ENCODE measurements at places on chromosomes 1 and 21.

- DNase-seq, result no peak
Measured at GRCh38 chr1:29256979-29257804, 20.9 kb downstream of the PTPRU start.

DNA sequence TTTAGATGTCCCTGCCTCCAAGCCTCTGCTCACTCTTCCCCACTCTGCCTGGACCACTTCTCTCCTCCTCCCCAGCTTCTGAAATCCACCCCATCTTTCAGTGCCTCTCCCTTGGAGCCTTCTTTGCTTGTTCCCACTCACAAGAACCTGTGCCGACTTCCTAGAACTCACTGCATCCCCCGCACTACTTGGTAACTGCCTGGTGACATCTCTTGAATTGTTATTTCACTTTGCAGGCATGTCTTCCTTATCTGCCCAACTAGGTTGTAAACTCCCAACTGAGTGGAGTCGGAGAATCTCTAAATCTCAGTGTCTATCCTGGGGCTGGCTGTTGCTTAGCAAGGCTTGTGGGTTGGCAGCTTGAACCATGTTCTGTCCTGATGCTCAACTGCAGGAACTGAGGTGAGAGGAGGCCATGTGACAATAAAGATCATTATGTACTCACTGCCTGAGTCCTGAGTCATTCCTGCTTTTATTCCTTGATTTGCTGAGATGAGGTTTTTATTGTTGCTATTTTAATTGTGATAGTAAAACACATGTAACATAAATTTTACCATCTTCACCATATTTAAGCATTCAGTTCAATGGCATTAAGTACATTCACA lies 3.9 kb downstream of the KPRP start:
- no peak for DNase-seq

DNA sequence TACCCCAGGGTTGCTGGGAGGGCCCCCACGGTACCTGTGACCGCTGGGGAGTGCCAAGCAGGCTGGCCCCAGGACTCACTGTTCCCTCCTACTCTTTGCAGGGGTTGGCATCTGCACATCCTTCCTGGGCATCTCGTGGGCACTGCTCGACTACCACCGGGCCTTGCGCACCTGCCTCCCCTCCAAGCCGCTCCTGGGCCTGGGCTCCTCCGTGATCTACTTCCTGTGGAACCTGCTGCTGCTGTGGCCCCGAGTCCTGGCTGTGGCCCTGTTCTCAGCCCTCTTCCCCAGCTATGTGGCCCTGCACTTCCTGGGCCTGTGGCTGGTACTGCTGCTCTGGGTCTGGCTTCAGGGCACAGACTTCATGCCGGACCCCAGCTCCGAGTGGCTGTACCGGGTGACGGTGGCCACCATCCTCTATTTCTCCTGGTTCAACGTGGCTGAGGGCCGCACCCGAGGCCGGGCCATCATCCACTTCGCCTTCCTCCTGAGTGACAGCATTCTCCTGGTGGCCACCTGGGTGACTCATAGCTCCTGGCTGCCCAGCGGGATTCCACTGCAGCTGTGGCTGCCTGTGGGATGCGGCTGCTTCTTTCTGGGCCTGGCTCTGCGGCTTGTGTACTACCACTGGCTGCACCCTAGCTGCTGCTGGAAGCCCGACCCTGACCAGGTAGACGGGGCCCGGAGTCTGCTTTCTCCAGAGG lies 6.8 kb downstream of the XKR8 start:
- no peak for DNase-seq

- DNase-seq, result no peak
Measured at GRCh38 chr1:154978360-154978759, 3.9 kb downstream of the CKS1B start.

DNA sequence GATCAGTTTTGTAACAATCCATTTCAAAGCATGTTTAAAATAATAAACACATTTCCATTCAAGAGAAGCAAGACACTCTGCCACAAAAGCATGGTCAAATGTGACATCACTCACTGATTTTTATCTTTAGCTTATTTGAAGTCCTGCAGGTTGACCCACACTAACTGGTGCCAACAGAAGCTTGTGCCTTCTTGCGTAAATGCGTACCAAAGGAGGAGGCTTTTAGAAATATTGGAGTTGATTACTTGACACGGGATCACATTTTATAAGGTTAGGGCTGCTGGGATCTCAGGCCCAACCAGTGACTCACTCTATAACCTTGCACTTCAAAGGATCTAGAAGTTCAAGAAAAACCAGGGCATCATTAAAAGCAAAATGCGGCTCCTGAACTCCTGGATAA lies 203.6 kb downstream of the PCP4 start:
- DNase-seq, result no peak

- DNase-seq, result no peak
Measured at GRCh38 chr1:51284487-51284954, 45.8 kb downstream of the TTC39A start.

- DNase-seq, result no peak
Measured at GRCh38 chr1:16926491-16927073, 4.9 kb downstream of the CROCC start.

GRCh38 chr1:109592916-109593315 lies 26.5 kb downstream of the GNAT2 start:
- DNase-seq, result no peak

Measured in CD4-positive, alpha-beta T cell treated with Interleukin-15 for 4 hours (primary cell).